ENCODE measurements at places on chromosomes 7 and 10.

- DNase-seq, result no peak
Measured at GRCh38 chr7:77327932-77328628, 88.1 kb downstream of the GSAP start.

DNA sequence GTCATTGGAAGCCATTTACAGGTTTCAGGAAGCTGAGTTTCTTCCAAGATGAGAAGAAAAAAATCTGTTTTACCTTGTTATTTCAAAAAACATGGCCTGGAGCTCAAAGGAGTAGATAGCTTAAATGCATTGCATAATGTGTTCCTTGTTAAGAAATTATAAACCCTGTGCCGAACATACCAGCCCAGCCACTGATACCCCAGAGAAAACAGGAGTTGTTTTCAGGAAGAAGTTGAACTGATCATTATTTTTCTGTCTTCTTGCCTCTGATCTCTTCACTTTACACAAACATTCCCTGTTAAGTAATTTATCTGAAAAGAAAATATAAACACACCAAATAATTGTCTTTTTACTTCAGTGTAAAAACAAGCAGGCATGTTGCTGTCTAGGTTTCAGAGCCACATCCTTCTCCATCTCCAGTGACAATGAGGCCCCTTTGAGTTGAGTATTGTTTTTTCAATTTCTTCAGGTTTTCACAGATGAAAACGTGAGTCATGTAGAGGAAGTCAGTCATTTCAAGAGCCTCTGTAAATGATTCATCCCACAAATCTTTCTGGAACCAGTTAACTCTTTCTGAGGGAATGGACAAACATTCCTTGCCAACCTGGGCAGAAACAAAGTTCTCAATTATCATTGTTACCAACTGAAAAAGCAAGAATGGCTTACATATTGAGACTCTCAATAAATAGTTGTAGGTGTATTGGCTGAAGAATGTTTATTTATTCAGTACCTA is 244.2 kb downstream of the IPMK start:
- peak; percentile 85 for DNase-seq

DNA sequence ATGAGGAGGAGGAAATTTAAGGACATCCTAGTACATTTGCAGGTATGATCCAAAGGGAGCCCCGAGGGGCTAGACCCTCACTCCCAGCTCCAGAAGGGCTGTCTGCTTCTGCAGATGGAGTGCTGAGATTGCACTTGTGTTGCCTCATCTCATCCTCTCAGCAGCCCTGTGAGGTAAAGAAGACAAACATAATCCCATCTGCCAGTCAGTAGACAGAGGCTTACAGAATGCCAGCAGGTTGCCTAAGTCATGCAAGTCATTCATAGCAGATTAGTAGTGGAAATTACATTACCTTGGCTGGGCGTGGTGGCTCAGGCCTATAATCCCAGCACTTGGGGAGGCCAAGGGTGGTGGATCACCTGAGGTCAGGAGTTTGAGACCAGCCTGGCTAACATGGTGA is 45.4 kb downstream of the BLVRA start:
- no peak for DNase-seq

DNA sequence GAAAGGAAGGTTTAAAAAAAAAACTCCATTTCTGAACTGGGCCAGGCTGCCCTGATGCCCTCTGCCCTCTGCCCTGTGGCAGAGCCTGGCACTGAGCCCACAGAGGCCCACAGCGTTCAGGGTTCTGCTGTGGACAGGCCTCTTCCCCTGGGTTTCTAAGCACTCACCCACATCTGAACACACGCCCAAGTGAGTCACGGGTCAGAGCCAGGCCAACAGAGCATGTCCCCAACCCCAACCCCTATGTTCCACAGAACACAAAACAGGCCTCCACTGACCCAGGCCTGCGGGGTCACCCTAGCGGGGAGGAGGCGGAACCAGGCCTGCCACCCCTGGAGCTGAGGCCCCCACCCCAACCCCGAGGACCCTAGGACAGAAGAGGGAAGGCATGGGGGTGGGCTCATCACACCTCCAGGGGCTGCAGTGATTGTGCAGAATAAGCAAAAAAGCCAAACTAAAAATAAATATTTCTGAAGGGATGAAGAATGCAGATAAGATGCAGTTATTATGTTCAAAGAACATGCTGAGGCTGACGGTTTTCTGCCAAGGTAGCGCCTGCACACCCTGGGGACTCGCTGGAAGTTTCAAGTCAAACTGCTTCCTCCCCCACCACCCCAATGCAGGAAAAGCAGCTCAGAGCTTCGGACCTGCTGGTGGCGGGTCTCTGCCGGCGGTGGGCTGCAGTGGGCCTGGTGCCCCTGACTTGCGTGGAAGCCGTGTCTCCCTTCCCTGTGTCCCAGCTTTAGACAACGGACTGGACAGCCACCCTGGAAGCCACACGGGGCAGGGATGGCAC is 5.4 kb downstream of the WDR86 start:
- peak; percentile 75 for DNase-seq

GRCh38 chr7:44373418-44373740 is 48.0 kb upstream of the CAMK2B start:
- no peak for DNase-seq

DNA sequence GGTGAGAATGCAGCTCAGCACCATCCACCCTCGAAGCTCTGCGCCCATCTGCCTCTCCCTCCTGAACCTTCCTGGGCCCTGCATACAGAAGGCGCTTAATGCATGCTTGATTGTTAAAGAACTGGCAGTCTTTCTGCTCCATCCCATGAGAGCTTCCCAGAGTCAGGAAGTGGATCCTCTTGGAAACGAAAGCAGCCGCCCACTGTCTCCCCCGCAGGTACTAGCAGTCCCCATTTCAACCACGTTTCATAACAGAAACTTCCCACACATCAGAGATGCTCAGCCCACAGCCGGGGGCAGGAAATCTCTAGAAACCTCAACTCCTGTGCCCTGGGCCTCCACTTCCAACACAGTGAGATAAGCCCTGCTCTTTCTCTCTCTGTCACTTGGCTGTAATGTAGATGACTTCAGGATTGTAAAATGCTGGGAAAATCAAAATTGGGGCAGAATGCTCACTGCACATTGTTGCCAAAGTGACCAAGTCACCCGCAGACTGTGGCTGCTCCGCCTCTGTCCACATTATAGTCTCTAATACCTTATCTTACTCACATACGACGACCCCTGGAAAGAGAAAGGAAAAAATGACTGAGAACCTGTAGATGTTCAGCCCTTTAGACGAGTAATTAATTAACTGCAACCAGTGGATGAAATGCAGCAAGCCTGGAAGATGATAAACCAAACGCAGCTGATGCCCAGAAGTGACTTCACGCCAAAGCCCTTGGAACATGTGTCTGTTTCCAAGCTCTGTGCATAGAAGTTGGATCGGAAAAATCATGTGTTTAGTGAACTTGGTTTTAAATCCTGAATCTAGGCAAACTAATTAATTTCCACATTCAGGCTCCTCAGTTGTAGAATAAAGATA is 28.5 kb downstream of the GSDME start:
- DNase-seq, result no peak

DNA sequence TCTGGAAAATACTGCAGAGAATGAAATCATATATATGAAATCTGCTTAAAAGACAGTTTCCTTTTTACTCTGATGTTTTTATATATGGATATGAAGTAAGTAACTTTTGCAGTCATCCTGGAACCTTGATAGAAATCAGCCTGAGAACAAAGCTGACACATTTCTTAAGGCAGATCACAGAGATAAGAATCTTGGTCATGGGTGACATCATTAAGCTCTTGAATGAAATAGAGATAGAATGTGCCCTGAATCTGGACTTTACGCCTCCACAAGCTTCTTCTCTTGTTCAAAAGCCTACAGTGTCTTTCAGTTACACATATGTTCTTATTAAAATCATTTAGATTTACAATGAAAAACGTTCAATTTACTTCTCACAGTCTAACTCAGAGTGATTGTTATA is 319.1 kb upstream of the CNTNAP2 start:
- no peak for DNase-seq

DNA sequence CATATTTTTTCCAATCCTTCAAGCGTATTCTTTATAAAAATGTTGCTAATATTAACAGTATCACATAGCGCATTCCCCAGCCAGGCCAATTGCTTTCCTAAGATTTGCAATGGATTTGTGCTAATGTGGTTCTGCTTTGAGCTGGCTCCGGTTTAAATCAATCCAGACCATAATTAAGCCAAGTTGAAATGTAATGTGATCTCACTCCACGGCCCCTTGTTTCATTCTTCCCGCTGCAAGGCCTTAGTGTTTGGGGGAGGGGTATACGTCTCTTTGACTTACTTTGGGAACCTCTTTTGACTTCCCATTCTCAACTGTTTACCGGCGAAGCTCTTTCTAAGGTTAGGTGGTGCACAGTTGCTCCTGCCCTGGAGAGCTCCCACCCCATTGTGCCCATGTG is 86.4 kb downstream of the PRPF18 start:
- DNase-seq, result no peak

GRCh38 chr10:68813559-68813958 is 13.8 kb upstream of the STOX1 start:
- DNase-seq, result no peak

DNA sequence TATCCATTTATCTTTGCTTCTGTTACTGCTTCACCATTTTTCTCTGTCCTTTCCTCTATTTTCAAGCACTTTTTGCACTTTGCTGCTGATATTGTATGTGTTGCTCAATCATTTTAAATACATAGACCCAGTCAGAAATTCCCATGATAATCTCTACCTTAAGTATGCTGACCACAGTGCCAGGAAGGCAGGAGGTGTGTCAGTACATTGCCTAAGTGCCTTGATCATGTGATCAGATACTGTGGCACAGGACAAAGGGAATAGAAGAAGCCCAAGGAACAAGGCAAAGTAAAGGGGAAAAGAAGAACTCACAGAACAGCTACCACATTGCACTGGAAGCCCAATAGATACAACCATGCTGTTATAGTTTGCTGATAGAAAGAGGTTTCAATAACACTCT is 53.7 kb upstream of the CD36 start:
- peak; percentile 88 for DNase-seq

GRCh38 chr10:36494371-36494770 is 631.0 kb upstream of the ANKRD30A start:
- DNase-seq, result peak; percentile 74

DNA sequence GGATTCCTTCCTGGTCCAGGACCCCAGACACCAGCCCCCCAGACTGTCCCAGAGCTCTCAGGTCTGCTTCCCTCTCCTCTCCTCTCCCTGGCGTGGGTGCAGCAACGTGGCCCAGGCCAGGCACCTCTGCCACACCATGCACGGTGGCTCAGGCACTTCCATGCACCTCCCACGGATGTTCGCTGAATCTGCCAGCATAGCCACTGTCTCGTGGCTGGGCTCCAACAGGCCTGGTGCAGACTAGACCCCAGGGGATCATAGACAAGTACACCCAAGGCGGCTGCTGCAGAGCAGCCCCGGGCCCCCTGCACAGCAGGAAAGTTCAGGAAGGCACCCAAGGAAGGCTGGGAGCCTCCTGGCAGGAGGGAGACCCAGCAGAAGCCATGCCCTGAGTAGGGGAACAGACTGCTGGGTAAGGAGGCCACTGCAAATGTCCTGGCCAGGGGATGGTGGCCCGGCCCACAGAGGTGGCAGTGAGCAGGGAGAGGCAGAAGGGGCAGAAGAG is 4.4 kb downstream of the RASGEF1A start:
- DNase-seq, result no peak

DNA sequence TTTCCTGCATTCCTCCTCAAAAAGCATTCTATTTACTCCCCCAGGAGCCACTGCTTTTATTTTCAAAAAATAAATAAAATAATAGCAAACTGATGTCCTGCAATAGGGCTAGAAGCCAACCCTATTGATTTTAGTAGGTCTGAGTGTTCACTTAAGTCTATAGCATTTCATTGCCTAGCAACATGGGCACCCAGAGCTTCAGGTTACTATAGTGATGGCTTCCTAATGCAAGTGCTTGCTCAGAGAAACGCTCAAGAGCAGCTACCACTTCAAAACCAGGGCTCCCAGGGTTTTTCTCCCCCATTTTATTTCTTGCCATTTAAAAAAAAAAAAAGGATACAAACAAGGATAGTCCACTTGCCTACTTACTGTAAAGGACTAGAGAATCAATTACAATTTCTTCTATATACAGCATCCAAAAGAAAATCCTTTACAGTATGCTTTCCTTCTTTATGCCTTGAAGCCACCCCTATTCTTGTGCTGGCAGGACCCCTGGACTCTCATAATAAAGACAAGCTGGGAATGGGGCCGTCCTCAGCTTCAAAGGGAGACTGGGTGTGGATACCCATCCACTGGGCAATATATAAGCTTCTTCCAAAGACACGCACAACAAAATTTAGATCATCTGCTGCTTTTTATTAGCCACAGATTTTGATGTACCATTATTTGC is 133.3 kb downstream of the VPS41 start:
- no peak for DNase-seq

DNA sequence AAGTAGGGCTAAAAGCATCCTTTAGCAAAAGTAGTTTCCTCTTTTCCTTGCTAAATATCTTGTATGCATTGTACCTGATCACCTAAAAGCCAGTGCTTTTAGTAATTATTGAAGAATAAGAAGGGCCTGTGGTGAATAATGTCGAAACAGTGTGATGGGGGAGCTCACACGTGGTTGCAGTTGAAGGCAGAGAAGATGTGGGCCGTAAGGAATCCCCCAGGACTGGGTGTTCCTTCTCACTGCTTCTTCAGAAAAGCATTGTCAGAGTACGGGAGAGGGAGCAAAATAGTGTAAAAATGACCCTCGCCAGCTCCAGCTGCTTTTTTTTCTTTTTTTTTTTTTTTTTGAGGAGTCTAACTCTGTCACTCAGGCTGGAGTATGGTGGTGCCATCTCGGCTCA is 201.1 kb downstream of the NSUN6 start:
- no peak for DNase-seq

- no peak for DNase-seq
Measured at GRCh38 chr7:33038639-33039038, 23.9 kb downstream of the NT5C3A start.

DNA sequence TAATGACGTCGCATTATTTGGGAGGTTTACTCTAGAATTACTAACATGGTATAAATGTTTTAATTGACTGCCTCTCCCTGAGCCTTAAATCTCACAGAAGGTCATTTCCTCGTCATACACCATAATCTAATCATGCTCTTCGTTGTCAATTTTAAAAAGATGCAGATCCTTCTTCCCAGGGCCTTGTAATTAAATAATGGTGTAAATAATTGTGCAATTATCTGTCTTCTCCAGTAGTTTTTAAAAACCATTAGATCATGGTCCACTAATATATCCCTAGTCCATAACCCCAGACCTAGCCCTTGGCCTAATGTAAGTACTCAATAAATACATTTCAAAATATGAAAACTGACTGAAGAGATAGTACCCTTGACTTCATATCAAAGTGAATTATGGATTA is 181.5 kb upstream of the GNAI1 start:
- no peak for DNase-seq

DNA sequence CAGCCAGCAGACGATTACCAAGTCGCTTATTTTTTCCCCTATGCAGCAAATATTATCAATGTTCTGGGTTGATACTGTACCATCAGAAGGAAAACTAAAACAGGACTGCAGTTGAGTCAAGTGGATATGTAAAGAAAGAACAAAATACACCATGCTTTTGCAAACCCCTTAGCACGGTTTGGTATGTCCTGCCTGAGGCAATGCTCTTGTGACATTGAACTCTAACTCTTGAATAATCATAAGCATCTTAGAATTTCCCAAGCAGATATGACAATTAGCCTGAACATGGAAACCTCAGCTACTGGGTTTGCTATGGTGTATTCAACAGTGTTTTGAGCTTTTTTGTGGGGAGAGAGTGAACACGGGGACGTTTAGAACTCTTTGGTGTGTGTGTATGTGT is 107.4 kb downstream of the ETV1 start:
- no peak for DNase-seq
